Fibroblast of gingiva (primary cell): ENCODE measurements at places on chromosomes 5 and 9.

- no peak for DNase-seq
Measured at GRCh38 chr5:21831145-21831787, 1021.9 kb downstream of the CDH12 start.

DNA sequence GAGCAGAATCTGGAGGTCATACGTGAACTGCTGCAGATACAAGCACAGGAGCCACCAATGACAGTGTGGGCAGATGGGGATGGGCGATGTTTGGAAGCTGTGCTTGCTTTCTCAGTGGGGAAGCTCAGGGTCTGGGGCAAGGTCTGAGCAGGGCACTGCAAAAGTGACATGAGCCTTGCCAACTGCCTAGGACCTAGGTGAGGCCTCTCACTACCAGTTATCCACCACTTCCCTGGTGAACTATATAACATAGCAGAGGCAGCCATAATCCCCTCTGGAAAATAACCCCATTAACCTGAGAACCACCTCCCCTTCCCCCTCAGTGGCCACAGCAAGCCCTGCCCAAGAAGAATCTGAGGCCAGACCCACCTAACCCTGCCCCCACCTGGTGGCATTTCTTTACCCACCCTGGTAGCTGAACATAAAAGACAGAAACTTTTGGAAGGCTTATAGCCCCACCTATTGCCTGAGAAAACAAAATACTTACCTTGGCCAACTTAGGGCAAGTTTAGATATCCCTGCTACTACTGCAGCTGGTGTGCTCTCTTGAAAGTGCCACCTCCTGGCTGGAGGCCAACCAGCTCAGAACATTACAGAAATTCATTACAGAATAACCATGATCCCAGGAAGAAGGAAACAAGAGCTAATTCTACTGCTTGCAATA lies 18.8 kb upstream of the SPEF2 start:
- DNase-seq: no peak

DNA sequence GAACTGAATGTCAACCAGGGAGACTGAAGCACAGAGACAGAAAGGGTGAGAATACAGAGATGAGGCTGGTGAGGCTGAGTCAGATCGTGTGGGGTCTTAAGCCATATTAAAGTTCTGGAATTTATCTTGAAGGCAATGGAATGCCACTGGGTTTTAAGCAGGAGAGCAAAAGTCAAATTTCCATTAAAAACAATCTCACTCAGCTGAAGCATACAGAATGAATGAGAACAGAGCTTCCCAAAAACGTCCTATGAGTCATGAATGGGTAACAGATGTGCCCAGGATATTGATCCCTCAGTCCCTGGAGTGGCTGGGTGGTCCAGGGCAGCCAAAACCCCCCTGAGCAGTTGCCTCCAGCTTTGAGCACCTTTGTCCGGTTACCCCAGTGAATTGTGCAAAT lies 44.9 kb downstream of the PFDN1 start:
- peak; percentile 39 for DNase-seq

DNA sequence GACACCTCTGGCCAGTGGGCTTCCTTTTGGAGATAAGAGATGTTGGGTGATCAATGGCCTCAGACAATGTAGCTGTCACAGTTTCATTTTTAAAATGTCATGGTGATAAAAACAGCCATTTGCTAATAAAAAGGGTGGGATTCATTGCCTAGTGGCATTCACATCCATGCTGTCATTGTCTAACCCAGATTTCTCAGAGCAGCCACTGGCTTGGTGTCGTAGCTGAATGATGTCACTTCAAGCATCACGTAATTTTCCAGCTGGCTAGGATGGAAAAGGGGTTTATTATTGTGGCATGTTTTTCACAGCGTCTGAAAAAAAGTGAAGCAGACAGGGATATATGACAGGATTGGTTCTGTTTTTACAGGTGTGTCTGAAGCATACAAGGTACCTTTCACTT lies 184.7 kb downstream of the AOPEP start:
- DNase-seq: no peak

DNA sequence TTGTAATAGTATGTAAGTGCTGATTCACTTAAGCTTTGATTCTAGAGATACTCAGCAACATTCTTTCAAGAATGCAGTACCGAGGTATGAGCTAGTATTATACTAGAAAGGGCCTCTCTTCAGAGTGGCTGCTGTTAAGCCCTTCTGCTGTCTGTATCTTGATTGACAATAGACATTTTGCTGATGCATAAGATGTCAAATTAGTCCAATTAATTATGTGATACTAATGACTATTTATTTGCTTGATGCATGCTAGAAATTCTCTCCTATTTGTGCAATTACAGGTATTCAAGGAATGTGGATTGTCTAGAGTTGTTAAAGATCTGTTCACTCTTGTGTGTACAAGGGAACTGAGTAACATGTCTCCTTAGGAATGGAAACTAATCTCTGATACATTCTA lies 92.3 kb upstream of the PTGER4 start:
- DNase-seq: no peak

DNA sequence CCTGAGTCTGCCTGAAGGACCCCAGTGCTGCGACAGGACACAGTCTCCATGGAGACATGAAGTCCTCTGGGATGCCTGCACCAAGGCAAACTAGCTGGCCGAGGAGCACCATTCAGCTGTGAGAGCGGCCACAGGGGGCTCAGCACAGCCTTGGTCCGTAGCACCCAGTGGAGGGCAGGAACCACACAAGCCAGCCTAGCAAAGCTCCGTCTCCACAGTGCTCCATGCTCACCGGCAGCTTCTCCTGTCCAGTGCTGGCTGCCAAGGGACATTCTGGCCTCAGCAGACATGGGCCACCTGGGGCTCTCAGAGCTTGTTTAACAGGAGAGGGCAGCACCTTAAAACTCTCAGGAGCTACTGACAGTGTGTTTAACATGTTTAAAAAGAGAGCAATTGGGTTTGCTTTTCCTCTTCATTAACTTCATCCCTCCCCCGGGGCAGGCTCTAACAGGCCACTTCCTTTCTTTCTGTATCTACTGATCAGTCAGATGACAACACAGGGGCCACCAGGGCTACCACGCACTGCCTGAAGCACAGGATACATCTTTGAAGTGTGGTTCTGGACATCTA lies 57.0 kb downstream of the SECISBP2 start:
- DNase-seq: no peak

- peak; percentile 85 for DNase-seq
Measured at GRCh38 chr9:120875954-120876841, 790 bp downstream of the PHF19 start.

GRCh38 chr5:89946916-89947315 lies 462.6 kb downstream of the CETN3 start:
- no peak for DNase-seq

DNA sequence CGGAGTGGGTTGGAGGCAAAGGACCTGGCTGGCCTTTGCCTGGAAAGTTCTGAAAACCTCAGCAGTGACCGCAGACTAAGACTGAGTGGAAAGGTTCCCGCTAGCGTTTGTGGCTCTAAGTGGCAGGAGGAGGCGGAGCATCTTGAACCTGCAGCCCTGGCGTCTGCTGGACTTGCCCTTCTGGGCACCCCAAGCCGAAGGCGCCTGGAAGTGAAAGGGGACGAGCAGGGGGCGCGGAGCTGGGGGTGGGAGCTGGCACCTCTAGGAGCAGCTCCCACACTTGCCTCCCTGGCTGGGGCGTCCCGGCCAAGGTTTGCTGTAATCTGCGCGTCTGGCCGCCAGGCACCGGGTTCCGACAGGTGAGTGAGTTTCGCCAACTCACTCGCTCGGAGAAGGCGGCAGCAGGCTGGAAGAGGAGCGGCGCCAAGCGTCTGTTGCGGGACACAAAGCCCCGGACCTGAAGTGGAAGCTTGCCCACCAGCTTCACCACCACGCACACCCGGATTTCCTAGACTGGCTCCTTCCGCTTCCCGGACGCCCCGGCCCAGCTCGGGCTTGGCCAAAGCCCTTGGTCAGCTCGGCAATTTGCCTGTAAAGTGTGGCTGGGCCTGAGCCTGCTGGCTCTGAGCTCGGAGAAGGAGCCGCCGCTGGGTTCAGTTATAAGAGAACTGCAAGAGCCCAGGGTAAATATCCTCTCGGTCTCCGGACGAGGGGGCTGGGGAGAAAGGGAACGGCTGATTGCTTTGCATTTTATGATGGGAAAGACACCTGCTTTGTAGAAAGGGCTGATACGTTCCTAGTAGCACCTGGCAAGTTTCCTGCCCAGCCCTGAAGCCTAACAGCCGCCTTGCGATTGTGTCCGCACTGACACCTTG lies at the start of gene GNA14:
TSS of gene GNA14 (minus strand) at position 89 of the 875 bp plus-strand sequence. CDS start 529 bp downstream, outside the sequence.
- DNase-seq: no peak

- DNase-seq: peak; percentile 51
Measured at GRCh38 chr5:9622971-9623421, 7.2 kb downstream of the TAS2R1 start.

GRCh38 chr5:179142434-179143198 lies 82.4 kb downstream of the ZNF354C start:
- peak; percentile 24 for DNase-seq

GRCh38 chr5:88245893-88246244 lies 22.8 kb downstream of the TMEM161B start:
- no peak for DNase-seq
